Adrenal gland (tissue), 19 donors: ENCODE measurements at places on chromosomes 3 and 15.

GRCh38 chr3:102573483-102574028, 138.7 kb downstream of the ZPLD1 start:
- no peak for DNase-seq

GRCh38 chr3:49123687-49124086, 3.1 kb upstream of the USP19 start:
- no peak for DNase-seq

DNA sequence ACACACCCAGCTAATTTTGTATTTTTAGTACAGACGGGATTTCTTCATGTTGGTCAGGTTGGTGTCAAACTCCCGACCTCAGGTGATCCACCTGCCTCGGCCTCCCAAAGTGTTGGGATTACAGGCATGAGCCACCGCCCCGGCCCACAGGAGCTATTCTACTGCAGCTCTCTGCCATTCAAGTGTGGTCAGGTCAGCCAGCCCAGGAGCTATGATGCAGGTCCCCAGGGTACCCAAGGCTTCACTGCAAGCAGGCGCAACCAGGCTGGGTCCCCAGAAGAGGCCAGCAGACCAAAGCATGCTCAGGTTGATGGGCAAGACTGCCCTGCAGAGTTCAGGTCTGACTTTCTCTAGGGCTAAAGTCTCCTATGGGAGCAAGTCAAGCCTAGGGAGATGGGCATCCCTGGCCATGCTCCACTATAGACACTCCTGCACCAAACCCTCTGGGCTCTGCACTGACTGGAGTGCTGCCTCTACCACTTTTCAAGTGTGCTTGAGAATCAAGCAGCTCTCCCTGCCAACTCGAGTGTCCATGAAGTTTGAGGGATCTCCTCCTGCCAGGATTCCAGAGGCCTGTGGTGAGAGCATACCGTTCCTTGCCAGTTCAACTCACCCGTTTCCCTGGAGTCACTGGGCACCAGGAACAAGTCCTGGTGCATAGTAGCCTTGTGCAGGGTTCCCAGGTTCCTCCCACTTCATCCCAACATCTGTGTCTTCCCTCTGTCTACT, 30.9 kb downstream of the MYO9A start:
- DNase-seq: no peak

DNA sequence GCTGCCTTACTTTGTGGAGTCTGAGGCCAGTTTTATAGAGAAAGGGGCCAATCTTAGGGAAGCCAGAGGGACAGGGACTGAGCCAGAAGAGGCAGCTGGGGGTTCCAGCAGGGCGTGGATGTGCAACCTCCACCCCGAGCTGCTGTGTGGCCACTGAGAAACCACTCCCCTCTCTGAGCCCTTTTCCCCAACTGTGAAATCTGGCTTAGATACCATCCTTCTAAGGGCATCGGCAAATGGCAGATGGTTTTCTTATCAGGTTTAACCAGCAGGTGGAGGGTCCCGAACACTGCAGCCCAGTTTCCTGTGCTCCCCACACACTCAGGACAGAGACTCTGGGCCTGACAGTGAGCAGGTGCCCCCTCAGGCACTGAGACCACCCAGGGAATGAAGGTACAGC, 55.8 kb upstream of the SLC6A6 start:
- no peak for DNase-seq

- DNase-seq: no peak
Observed at GRCh38 chr3:48688032-48688736, 2.5 kb upstream of the NCKIPSD start.

DNA sequence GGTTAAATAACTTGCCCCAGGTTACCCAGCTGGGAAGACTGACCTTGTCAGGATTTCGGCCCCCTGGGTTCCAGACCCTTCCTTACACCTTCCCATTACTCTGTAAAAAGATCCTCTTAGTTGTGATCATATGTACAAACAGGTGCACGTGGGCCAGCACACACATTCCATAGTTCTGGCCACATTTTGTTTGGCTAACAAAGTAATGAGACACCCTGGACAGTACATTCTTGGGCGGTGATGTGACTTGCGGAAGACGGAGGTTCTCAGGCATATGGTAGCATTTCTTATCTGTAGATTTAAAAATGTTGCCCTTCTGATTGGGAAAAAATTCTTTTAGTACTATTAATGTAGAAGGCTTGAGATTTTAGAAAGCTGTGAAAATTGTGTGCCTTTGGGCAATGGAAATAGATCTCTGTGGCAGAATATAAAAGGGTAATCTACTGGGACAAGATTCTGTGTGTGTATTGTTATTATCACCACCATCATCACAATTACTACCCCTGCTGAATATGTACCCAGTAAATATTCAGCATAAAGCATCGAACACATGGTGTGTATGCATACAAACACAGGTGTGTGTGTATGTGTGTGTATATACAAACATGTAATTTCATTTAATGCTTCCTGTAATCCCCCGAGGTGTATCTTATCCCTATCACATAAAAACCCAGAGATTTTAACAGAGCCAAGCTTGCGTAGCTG, 205.4 kb upstream of the UBE2E1 start:
- no peak for DNase-seq

GRCh38 chr3:13172644-13173013, 99.4 kb upstream of the IQSEC1 start:
- DNase-seq: no peak

DNA sequence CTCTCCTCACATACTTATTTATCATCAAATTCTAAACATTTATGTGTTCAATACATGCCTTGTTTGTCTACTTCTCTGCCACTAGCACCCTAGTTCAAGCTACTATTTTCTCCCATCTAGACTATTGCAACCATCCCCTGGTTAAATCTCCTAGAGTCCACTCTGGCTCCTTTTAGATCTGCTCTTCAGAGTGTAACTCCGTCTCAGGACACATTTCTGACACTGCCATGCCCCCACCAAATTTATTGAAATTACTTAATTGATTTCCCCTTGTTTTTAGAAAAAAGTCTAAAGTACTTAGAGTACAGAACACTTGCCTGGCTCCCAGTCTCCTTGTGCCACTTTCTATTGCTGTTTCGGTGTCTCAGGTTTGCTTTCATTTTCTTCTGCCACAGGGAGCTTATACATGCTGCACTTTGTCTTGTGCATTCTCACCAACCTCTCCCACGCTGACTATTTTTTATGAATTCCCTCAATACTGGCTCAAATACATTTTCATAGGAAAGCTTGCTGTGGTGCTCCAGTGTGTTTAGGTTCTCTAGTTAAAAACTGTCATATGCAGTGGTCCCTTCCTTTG, 792.3 kb downstream of the DIPK2A start:
- DNase-seq: no peak

DNA sequence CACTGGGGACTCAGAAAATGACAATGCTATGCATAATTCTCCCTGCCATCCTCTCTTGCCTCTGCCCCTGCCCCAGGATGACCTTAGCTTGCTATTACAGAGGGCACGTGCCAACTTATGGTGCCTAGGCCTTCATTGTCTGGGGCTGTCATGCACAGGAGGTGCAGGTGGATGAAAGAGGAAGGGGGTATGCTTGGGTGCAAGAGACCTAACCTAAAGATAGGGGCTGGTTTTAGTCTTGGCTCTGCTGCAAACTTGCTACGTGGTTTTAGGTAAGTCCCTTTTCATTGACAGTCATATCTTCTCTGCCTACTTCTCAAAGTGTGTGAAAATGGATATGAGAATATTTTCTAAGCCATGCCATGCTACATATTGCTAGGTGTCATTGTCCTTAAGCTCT, 161.3 kb downstream of the EPHB1 start:
- DNase-seq: no peak
